Stimulated activated naive CD4-positive, alpha-beta T cell treated with Interleukin-2 at 50 U/mL for 16 hours (primary cell): ENCODE measurements at places on chromosomes 3 and 15.

- DNase-seq, result no peak
Measured at GRCh38 chr15:94107652-94108051, 123.7 kb upstream of the MCTP2 start.

DNA sequence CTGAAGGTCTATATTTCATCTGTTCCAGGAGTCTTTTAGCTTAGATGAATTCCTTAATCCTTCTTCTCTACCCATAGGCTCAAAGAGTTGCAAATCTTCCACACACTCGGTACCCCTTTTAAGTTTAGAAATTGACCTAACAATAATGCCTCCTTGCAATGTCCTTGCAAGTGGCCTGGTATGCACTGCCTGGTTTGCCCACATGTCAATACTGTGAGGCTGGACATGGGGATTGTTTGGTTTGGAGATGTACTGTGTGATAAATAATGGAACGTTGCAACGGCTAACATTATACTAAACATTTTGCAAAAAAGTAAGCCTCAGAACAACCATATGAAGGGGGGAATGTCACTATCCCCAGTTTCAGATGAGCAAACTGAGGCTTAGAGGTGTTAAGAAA, 22.4 kb upstream of the TPM1 start:
- no peak for DNase-seq

- DNase-seq, result no peak
Measured at GRCh38 chr15:78624651-78625590, 4.1 kb upstream of the CHRNA3 start.

DNA sequence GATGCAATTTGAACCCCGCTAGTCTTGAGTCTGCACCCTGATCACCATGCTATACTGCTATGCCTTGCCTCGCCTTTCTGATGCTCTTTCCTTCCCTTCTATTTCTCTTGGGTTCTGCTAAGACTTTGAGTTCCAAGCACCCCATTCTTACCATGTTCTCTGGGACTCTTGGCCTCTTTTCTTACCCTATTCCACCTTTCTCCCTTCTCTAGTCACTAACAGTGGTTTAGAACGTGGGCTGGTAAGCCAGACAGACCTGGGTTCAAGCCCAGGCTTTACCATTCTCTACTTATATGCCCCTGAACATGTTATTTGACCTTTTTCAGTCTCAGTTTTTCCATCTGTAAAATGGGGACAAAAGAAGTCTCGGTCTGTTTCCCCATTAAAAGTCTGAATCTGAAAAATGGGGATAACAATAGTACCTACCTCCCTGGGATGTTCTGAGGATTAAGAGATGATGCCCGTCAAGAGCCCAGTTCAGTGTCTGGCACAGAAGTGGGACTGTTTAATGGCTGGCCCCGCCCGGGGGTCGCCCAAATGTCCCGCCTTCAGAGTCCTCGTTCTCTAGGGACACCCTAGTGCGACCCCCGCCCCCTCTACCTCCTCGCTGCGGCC, 376 bp downstream of the TADA3 start:
- DNase-seq, result no peak

DNA sequence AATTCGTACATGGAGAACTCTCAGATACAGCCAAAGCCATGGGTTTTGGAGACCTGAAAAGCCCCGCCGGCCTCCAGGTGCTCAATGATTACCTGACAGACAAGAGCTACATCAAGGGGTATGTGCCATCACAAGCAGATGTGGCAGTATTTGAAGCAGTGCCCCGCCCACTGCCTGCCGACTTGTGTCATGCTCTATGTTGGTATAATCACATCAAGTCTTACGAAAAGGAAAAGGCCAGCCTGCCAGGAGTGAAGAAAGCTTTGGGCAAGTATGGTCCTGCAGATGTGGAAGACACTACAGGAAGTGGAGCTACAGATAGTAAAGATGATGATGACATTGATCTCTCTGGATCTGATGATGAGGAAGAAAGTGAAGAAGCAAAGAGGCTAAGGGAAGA, 23.5 kb downstream of the MYO5A start:
- no peak for DNase-seq

DNA sequence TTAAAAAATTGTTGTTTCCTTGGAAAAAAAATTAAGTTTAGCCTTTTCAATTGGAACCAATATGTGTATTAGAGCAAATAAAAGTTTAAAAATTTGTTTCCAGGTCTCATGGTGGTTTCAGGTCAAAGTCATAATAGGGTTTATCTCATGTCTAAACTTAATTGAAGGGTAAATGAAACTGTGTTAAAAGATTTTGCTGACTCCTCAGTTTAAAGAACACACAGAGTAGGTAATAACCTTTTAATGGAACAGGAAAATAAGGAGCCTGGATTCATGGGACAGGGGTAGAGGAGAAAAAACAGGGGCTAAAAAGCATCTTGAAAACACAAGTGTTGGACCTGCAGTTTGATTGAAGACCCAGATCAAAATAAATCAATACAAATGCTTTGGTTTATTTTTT, 190.6 kb downstream of the MFSD1 start:
- no peak for DNase-seq

GRCh38 chr3:57064001-57064400, 3.5 kb downstream of the SPATA12 start:
- DNase-seq, result no peak

- DNase-seq, result no peak
Measured at GRCh38 chr3:16848007-16848406, 36.7 kb upstream of the PLCL2 start.

GRCh38 chr3:12193485-12194165, 34.9 kb upstream of the TIMP4 start:
- no peak for DNase-seq

GRCh38 chr3:169581633-169582032, 81.9 kb downstream of the MECOM start:
- DNase-seq, result no peak

- DNase-seq, result peak; percentile 14
Measured at GRCh38 chr3:15064299-15064834, 748 bp downstream of the MRPS25 start.

DNA sequence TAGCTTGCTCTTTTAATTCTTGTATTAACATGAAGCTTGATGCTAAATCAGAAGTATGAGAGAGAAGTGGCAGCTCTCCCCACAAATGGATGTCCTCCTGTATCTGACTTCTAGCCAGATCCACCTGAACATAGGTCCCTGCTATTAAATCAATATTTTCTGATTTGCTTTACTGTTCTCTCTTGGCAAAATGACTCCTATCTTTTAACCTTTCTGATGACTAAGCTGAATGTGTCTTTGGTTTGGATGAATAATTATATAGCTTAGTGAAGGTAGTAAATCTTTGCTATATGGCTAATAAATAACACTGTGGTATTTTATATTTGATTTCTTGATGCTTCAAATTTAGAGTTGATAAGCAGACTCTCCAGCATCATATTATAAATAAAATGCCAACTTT, 28.3 kb upstream of the ARL14 start:
- no peak for DNase-seq

- DNase-seq, result no peak
Measured at GRCh38 chr3:182710557-182711157, 82.6 kb upstream of the ATP11B start.

- DNase-seq, result no peak
Measured at GRCh38 chr15:70504299-70504951, 258.9 kb downstream of the UACA start.

DNA sequence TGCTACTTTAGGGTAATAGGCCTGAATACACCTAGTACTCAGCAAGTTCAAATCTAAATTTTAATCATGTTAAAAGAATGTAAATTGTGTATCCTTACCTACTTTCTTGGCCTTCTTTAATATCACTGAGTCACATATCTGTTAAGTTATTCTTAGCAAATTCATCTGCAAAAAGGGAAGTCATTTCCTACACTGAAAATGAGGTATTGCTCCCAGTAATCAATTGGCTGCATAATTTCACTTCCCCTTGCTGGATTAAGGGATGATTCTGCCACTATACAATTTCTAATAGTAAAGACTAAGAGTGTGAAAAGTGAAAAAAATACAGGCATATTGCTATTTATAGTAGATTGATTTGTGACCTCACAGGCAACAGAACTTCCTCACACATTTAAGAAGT, 47.8 kb downstream of the CCDC54 start:
- no peak for DNase-seq

DNA sequence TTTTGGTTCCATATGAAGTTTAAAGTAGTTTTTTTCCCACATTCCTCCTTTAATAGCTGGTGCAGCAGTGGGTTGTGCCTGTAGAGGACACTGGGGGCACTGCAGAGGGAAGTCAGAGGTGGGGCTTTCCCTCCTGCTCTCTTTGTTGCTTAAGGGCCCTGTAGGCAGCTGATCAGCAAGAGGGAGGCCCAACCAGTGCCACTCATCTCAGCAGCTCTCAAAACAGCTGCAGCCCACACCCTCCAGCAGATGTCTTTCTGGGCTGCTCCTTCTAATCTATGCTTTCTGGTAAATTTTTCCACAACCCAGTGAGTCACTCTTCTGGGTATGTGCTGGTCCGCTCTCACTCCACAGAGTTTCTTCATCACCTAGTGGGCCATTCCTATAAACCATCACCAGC, 263.8 kb downstream of the FEZF2 start:
- DNase-seq, result no peak

GRCh38 chr3:61674596-61674995, 113.2 kb downstream of the PTPRG start:
- DNase-seq, result no peak

- no peak for DNase-seq
Measured at GRCh38 chr3:169815590-169816150, 3.0 kb upstream of the LRRC34 start.

- no peak for DNase-seq
Measured at GRCh38 chr3:13348661-13349396, 71.3 kb downstream of the NUP210 start.

DNA sequence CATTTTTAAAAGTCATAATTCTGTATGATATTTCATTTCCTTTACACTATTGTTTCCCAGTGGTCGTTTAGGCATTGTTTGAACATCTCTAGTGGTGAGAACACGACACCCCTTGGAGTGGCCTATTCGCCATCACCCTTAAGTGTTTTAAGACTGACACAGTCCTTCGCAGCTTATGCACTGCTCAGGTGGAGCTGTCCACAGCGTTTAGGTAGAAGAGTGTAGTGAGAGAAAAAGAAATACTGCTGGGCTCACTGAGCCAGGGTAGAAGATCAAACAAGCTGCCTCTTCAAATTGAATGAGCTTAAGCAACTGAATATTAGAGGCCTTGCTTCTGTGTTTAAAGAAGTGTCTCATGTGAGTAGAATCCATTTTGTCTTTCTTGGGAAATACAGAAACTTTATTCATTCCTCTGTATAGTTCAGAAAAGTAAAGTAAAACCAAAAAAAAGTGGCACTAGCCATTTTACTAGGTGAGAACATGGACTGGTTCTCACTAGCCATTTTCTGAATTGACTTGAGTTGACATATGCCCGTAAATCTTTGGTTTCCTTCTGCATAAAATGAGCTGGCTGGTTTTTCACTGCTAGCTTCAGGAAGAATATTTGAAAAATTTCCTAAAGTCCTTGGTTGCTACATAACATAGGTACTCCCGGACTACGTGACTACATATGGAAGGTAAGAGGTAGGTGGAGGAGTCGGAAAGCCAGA, 155.9 kb downstream of the P3H2 start:
- DNase-seq, result no peak

DNA sequence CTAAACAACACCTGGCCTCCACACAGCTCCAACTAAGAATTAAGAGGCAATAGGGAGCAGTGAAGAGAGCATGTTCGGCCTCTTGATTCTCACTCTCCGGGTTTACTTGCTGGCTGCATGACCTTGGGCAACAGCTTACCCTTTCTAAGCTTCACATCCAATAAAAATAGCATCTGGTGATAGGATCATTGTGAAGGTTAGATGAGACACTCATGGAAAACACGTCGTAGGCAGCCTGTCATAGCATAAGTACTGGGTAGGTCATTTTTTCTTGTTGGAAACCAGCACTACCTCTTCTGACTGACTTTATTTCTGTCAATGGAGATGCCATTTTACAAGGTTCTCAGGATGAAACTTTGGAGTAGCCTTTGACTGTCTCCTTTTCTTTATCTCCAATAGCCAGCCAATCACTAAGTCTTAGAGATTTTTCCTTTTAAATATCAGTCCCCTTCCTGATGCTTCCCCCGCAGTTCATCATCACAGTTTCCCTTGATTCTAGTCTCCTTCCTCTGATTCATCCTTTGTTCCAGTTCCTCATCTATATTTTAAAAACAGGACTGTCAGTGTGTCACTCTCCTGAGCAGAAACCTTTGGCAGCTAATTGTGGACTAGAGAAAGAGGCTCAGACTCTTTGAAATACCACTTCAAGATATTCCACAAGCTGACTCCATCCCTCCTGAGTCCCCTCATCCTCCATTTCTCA, 271.5 kb downstream of the SLC9A9 start:
- no peak for DNase-seq

DNA sequence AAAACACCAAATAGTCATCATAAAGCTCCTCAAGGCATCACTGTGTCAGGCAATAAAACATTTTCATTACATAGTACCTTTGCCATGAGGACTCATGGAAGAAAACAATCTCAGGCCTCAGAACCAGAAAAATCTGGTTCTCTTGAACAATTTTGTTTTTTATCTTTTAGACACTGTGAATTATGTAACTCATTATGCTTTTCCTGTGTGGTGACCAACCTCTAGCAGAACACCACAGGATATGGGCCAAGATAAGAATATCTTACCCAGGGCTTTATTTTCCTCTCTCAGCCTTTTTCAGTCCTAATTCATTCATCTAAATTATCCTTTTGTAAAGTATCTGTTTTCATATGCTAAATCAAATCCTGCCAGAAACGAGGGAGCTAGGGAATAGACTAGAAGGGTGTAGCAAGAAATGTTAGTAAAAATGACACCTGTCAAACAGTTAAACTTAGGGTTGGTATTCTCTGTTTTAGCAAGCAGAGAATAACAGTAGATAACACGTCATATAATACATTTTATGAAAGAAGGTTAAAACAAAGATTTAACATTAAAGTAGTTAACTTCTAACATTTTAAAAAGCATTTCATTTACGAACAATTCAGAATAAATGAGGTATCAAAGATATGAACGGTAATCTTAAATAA, 111.1 kb downstream of the FBXL22 start:
- no peak for DNase-seq

DNA sequence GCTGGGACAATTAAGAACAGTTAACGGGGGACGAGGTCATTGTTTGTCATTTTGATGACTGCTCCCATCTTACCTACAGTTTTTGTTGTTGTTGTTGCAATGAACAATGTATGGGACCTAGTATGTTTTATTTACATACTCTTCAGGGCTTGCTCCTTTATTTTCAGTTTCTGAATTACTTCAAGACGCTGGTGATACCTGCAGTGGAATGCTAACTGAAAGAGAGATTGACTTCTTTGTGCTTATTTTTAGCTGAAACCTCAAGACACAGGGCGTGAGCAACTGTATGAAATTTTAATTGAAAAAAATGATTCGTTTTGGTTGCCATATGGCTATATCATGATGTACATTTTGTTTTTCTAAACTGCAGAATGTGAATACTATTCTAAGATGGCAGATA, 297.9 kb downstream of the EDEM1 start:
- DNase-seq, result no peak

DNA sequence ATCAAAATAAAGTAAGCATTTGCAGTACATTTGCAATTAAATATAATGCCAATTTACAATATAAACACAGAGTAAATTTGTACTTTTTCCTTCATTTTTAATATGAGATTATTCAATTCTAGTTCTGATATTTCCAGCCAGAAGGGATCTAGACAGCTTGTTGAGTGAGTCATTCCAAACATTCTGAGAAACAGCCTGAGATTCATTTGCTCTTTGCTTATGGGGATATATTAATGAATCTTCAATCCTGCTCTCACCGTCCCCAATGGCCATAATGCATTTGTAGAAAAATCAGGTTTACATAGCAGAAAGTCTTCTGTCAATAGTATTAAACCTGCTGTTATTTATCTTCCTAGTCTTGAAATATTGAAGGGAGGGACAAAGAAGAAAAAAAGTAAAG, 554.2 kb downstream of the TUSC7 start:
- no peak for DNase-seq
